ENCODE measurements at places on chromosomes 12 and 14.
A peak's percentile ranks its signal among the peaks of the same experiment; 100 is the strongest.

DNA sequence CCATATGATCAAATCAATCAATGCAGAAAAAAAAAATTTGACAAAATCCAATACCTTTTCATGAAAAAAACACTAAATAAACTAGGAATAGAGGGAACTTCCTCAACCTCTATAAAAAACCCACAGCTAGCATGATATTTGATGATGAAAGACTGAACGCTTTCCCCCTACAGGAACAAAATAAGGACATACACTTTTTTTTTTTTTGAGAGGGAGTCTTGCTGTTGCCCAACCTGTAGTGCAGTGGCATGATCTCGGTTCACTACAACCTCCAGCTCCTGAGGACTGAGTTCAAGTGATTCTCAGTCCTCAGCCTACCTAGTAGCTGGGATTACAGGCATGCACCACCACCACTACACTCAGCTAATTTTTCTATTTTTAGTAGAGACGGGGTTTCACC, 17.9 kb upstream of the CAMKK2 start:
- DNase-seq, result no peak

DNA sequence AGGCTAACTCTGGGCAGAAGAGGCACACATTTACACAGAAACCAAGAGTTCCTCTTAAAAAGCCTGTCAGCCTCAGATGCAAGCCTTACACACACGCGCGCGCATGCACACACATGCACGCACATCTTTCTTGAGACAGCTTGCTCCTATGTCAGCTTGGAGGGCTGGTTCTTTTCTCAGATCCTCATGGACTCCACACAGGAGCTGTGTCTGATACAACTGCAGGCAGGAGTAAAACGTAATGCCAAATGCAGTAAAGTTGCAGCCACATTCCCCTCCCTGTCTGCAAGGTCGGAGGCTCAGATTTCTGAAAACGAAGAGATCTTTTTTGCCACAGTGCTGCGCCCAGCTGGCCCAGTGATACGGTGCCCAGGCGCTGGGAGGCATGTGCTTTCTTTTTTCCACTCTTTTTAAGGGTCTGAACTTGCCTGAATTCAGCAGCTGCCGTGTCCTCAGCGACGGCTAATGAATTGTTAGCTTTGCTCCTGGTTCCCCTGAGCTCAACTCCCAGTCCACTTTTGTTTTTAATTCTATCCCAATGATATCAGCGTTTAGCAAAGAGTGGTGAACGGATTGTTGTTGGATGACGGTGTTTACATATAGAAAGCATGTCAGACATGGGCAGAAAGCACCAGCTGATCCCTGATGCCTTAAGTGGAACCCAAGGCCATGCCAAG, 72.9 kb upstream of the FOXN3 start:
- DNase-seq, result no peak

DNA sequence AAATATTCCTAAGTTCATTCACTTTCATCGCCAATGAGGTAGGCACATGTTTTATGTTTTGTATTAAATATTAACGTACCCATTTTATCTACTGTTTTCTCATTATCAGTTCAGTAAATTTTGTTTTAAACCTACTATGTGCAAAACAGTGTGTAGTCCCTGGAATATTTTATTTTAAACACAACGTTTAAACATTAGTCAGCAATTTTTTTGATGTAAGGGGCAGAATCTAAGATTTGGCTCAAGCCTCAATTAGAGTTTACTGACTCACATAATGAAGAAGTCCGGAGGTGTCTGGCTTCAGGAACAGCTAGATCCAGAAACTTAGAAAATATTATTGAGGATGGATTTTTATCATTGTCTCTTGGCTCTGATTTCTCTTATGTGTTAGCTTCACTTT, 267.5 kb downstream of the C12orf75 start:
- DNase-seq, result no peak

- no peak for DNase-seq
Measured at GRCh38 chr14:32087173-32087861, 10.2 kb downstream of the ARHGAP5 start.

- DNase-seq, result no peak
Measured at GRCh38 chr14:75344411-75344810, 65.8 kb downstream of the FOS start.

DNA sequence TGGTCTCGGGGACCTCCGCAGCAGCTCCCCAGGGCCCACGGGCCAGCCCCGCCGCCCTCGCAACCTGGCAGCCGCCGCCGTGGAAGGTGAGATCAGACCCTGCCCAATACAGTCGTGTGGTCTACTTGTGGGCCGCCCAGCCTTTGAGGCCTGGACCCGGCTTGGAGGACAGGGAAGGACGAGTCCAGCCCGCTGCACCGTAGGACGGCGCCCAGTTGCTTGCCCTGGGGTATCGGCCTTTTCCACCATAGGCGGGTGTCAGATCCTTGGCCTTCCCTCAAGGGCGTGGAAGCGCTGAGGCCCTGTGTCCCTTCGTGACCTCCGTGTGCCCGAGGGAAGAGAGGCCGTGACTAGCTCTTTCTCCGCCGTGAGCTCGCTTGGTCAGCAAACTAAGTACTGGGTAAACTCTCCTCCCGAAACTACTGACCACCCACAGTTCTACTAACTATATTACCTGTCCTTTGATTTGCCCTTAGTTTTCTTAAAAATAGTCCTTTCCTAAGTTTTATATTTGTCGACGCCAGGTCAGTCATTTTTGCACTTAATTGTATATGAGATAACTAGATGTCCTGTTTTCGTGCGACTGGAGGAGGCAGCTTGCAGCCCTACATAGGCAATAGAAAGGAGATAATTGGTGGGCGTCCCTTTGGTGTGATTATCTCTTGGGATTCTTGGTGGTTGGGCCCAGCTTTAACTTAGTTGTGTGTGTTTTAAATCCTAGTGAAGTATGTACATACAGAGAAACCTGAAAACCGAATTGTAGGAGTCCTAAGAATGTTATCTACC, 757 bp downstream of the SLC25A3 start:
- DNase-seq, result peak; percentile 34

DNA sequence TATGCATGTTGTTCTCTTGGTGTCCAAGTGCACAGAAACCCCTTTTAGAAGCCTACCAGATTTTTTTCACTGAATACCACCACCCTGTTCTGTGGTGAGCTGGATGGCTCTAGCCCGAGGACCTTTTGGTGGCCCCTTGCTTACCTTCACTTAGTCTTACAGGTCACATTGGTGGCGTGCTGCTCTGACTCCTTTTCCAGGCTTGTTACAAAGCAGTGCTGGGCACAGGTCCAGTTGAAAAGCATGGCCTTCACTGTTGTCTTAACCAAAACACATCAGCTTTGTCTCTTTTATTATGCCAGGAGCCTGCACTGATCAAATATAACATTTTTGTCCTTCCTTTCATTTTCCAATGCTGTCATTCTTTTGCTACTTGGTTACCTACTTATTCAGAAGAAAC, 43.6 kb upstream of the ARHGAP5 start:
- DNase-seq, result no peak

GRCh38 chr12:111434680-111435338, 29.1 kb downstream of the SH2B3 start:
- DNase-seq, result peak; percentile 87
